Fibroblast of skin of abdomen (primary cell): ENCODE measurements at places on chromosomes 4 and X.

- no peak for DNase-seq
Observed at GRCh38 chr4:174012135-174012885, 271.2 kb downstream of the FBXO8 start.

DNA sequence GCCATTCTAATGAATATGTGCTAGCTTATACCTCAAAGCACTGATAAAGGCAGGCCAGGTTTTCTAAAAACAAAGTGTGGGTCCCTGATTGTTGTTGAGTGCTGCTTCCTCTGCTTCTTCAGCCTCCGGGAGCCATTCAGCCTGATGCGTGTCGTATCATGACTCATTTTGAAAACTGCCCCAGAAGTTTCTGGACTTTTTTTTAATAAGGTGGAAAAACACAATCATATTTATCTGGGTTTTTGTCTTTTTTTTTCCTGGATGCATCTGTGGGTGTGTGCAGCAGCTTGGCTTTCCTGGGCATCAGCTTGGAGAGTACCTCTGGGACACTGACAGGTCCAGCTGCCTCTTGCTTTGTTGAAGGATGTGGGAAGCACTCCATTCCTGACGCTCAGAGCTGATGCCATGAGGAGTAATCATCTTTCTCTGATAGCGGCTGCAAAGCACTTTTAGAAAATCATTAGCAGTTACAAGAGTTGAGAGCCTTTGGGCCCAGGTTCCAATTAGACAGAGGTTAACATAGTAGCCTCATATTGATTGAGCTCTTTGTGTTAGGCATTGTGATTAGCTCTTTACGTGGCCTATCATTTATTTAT is 66.9 kb downstream of the PARM1 start:
- DNase-seq, result no peak

DNA sequence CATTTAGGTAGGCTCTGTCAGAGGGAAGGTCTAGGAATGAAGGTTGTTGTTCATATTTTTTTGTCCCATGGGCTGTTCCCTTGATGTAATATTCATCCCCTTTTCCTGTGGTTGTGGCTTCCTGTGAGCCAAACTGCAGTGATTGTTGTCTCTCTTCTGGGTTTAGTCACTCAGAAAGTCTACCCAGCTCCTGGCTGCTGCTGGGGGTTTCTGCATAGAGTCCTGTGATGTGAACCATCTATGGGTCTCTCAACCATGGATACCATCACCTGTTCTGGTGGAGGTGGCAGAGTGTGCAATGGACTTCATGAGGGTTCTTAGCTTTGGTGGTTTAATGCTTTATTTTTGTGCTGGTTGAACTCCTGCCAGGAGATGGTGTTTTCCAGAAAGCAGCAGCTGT is 122.8 kb downstream of the ZC4H2 start:
- DNase-seq, result no peak

DNA sequence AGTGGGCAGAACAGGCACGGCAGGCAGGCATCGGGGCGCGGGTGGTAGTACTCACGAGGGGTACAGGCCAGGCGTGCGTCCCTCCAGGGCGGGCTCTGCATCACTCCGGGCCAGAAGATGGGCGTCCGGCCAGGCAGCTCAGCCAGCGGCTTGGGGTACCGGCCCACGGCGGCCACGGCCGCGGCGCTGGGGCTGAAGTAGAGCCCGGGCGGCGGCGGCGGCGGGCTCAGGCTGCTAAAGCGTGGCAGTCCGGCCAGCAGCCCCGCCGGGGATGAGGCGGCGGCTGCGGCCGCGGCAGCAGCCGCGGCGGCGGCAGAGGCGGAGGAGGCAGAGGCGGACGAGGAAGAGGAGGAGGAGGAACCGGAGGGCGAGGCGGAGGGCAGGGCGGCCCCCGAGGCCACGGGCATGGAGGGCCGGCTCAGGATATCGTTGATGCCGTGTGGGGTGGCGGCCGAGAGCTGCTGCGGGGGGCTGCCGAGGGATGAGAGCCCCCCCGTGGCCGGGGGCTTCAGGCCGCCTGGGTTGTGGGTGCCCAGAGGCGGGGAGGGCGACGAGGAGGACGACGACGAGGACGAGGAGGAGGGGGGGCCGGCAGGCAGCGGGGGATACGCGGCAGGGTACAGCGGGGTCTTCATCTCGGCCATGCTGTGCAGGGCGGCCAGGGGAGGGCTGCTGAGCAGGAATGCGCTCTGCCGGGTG is 1.4 kb downstream of the NKX6-1 start:
- no peak for DNase-seq

GRCh38 chrX:139864640-139865039 is 68.2 kb downstream of the ATP11C start:
- no peak for DNase-seq
